ENCODE measurements at places on chromosomes 6 and 20. TPM values are rescaled to one million over a fixed set of nuclear protein-coding genes. Genes with fewer than 3 reads are reported as not detected.

The CRISP2 gene
- total RNA-seq = not detected

GRCh38 chr6:7545316-7546019, 4.0 kb downstream of the DSP start:
- DNase-seq = no peak

The TPX2 gene
- 0.59 TPM for total RNA-seq

The KCNK15 gene
- 0.87 TPM for total RNA-seq

- no peak for DNase-seq
These were observed 45.6 kb downstream of the THBS2 start for GRCh38 chr6:169208011-169208410.

The PROKR2 gene
- total RNA-seq = not detected

The TSPO2 gene
- not detected for total RNA-seq

DNA sequence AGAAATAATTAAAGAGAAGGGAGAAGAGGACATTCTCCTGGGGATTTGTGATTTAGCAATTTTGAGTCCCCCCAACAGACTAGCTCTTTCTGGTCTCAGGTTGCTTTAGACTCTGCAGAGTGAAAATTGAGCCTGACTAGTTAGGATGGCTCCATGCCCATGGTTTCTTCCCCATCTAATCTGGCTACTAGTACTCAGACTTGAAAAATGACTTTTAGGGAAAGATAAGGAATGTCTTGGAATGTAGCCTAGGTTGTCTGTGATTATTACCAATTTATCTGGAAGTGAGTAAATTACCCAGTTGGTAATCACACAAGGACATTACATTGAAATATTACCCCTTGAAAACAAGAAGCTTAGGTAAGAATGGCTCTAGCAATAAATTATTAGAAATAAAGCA, 4.2 kb downstream of the BEND6 start:
- no peak for DNase-seq

The ULBP2 gene
- total RNA-seq = 0.22 TPM

The FITM2 gene
- total RNA-seq = 9.0 TPM

DNA sequence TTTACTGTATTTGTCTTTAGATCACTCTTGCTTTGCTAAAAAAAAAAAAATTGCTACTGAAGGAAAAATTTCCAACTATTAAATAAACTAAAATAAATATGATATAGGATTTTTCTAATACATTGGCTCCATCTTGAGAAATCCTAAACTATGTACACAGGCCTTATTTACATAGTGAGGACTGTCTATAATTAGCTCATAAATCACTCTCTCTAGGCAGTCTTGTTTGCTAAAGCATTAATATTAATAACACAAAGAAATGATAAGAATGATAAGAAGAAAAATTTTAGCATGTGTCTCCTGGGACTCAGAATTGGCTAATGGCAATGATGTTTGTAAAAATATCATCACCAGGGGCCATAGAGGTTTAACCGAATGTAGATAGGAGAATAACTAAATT, 13.3 kb upstream of the CRYBG1 start:
- DNase-seq = no peak

The TLDC2 gene
- not detected for total RNA-seq

The SASH1 gene
- total RNA-seq = 132 TPM

- no peak for DNase-seq
These were observed 3.1 kb downstream of the PLAGL2 start for GRCh38 chr20:32204205-32205109.

- no peak for DNase-seq
These were observed at the start of gene SLC22A3 for GRCh38 chr6:160348223-160349019. Gene SLC22A3, plus strand, starts transcription at chr6:160348378. Its CDS starts 42 bp downstream, at chr6:160348420.

DNA sequence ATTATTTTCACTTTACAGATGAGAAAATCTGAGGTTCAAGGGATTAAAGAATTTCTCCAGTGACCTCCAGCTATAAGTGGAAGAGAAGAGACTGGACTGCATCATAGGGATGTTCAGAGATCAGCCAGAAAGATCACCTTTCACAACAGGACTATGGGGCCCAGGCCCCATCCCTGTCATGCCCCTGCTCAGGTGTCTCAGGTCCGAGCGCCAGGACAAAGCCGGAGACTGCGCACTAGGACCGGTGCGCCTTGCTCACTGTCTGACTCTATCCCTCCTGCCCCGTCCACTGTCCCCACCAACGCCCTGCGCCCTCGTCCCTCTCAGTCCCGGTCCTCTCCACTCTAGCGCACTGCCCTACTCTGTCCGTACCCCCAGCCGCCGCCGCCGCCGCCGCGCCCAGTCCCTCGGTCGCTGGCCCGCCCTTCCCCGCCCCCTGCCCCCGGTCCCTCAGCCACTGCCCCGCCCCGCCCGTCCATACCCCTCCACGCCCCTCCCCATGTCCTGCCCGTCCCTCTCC, 521 bp upstream of the RAD21L1 start:
- no peak for DNase-seq

The CDH22 gene
- total RNA-seq = 0.20 TPM

- DNase-seq = no peak
These were observed 98.1 kb downstream of the MAP3K7 start for GRCh38 chr6:90488816-90489215.
